ENCODE measurements at places on chromosomes 5 and 9.

- no peaks in the 10 kb centered on the region for H3K27me3 ChIP-seq
- DNase-seq, result no peak
- H3K4me1 ChIP-seq, result no peaks in the 10 kb centered on the region
These were observed 160.2 kb downstream of the CNTLN start for GRCh38 chr9:17294822-17295624.

- H3K4me3 ChIP-seq, result no peak overlapping the region
- H3K4me1 ChIP-seq, result peaks cover 55% of the 10 kb centered on the region
These were observed 27.7 kb upstream of the SLC12A7 start for GRCh38 chr5:1139331-1140170.

- peaks cover 13% of the 10 kb centered on the region for H3K4me1 ChIP-seq
- H3K27me3 ChIP-seq, result no peaks in the 10 kb centered on the region
- peak overlapping the region; percentile 56 for H3K27ac ChIP-seq
- H3K4me3 ChIP-seq, result no peak overlapping the region
- H3K36me3 ChIP-seq, result peaks cover 38% of the 10 kb centered on the region
These were observed 9.8 kb downstream of the PIK3R1 start for GRCh38 chr5:68225188-68225910.

- no peak overlapping the region for H3K27ac ChIP-seq
- no peak overlapping the region for H3K4me3 ChIP-seq
- H3K36me3 ChIP-seq, result no peaks in the 10 kb centered on the region
These were observed 157.0 kb downstream of the DENND1A start for GRCh38 chr9:123772967-123773366.

- no peaks in the 10 kb centered on the region for H3K36me3 ChIP-seq
- DNase-seq, result no peak
- H3K4me1 ChIP-seq, result no peaks in the 10 kb centered on the region
These were observed 299.2 kb downstream of the CD180 start for GRCh38 chr5:66897356-66897755.

GRCh38 chr5:151795426-151795825 is 23.7 kb downstream of the G3BP1 start:
- no peaks in the 10 kb centered on the region for H3K27me3 ChIP-seq
- no peak overlapping the region for H3K4me3 ChIP-seq
- no peak overlapping the region for H3K27ac ChIP-seq

DNA sequence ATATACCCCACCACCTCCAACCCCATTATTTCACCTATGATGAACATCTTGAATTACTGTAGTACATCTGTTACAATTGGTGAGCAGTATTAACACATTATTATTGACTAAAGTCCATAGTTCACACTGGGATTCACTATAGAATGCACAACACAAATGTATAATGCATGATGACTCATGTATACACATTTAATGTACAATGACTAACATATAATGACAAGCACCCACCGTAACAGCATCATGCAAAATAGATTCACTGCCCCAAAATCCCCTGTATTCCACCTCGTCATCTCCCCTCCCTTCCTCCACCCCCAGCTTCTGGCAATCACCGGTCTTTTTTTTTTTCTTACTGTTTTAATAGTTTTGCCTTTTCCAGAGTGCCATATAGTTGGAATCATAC is 47.1 kb upstream of the NEK6 start:
- DNase-seq, result no peak
- no peak overlapping the region for H3K27ac ChIP-seq
- H3K4me3 ChIP-seq, result no peak overlapping the region
- no peaks in the 10 kb centered on the region for H3K4me1 ChIP-seq
- no peaks in the 10 kb centered on the region for H3K27me3 ChIP-seq

DNA sequence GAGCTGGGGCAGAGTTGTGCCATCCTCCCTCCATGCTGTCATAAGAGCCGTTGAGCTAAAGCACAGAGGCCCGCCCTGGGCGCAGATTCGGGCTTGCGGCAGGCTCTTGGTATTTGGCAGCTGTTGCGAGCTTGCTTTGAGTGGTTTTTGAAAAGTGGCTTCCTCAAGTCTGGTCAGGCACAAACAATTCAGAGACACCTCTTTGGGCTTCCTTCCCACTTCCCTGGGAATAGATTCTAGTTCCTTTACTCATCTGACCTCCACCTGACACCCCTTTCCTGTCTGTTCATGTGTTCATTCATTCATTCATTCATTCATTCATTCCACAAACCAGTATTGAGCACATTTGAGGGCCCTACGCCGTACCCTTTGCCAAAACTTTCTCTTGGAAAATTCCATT is 27.4 kb downstream of the NCS1 start:
- H3K36me3 ChIP-seq, result no peaks in the 10 kb centered on the region
- H3K4me3 ChIP-seq, result no peak overlapping the region
- no peaks in the 10 kb centered on the region for H3K27me3 ChIP-seq
- H3K27ac ChIP-seq, result peak overlapping the region; percentile 27
- no peaks in the 10 kb centered on the region for H3K4me1 ChIP-seq

- H3K4me3 ChIP-seq, result no peak overlapping the region
- DNase-seq, result no peak
- H3K36me3 ChIP-seq, result no peaks in the 10 kb centered on the region
- H3K27me3 ChIP-seq, result no peaks in the 10 kb centered on the region
These were observed 472.5 kb downstream of the MTRR start for GRCh38 chr5:8341406-8341805.

- no peaks in the 10 kb centered on the region for H3K27me3 ChIP-seq
- no peak overlapping the region for H3K4me3 ChIP-seq
- H3K36me3 ChIP-seq, result no peaks in the 10 kb centered on the region
- no peaks in the 10 kb centered on the region for H3K4me1 ChIP-seq
- no peak overlapping the region for H3K27ac ChIP-seq
These were observed 344.5 kb upstream of the ITGA1 start for GRCh38 chr5:52443187-52443586.

DNA sequence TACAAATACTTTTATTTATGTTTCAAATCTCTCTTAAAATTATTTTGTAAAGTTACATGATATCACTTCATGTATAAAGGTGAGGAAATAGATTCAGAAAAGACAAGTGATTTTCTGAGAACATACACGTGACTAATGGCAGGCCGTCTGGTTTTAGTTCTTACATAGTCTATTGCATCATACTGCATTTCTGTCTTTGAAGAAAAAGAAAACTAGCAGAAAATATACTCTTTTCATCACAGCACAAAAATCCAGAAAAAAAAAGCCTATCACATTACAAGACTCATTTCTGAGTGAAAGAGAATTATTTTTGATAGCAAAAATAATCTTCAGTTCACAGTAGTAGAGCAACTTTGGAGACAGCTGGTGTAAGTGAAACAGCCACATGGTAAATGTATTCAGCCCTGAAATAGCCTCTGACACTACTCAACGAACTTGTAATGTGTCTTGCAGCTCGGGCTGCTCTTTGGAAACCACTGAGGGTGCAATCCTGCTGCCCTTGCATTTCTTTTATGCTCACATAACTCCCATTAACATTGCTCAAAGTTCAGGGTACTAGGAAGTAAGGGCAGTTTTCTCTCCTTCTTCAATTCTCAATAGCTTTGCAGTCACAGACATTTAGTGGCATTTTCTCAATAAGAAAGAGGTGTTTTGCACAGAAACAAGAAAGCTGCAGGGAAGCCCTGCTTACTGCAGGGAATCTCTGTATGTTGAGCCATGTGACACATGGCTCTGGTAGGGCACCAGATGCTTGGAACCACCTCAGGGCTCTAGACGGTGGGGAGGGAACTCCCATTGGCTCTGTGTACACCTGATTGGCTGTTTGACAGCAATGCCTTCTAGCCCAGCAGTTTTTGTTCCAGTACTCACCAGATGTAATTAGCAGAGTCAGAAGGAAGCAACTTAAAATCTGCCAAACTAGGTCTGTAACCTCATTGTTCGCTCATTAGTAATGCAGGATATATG is 845.3 kb upstream of the PTPRD start:
- H3K27me3 ChIP-seq, result no peaks in the 10 kb centered on the region
- no peak overlapping the region for H3K4me3 ChIP-seq
- no peak overlapping the region for H3K27ac ChIP-seq
- DNase-seq, result no peak

DNA sequence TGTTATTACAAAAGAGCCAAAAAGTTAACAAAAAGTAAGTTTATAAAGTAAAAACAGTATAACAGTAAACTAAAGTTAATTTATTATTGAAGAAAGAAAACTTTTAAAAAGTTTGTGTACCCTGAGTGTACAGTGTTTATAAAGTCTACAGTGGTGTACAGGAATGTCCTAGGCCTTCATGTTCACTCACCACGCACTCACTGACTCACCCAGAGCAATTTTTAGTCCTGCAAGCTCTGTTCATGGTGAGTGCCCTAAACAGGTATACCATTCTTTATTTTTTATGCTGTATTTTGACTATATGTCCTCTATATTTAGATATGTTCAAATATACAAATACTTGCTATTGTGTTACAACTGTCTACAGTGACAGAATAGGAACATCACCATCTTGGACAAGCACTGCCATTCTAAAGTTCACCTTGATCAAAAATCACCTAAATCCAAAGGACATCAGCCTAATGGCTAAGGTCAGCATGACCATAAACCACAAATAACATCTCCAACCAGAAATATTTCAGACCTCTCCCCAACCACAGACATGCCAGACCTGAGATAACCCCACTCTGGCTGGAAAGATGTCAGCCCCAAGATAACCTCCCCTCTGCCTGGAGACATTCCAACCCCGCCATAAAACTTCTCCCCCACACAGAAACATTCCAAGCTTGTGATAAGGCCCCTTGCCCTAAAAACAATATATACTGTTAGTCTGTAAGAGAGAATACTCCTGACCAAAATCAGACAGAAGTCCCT is 56.1 kb downstream of the AGXT2 start:
- H3K36me3 ChIP-seq, result no peaks in the 10 kb centered on the region
- no peak overlapping the region for H3K4me3 ChIP-seq
- no peaks in the 10 kb centered on the region for H3K4me1 ChIP-seq
- H3K27ac ChIP-seq, result no peak overlapping the region
- H3K27me3 ChIP-seq, result no peaks in the 10 kb centered on the region

All from thymus (tissue), 14 donors.